SK-N-SH (cell line): ENCODE measurements at places on chromosomes 2 and 18. TPM values are rescaled to one million over a fixed set of nuclear protein-coding genes. Genes with fewer than 3 reads are reported as not detected.

DNA sequence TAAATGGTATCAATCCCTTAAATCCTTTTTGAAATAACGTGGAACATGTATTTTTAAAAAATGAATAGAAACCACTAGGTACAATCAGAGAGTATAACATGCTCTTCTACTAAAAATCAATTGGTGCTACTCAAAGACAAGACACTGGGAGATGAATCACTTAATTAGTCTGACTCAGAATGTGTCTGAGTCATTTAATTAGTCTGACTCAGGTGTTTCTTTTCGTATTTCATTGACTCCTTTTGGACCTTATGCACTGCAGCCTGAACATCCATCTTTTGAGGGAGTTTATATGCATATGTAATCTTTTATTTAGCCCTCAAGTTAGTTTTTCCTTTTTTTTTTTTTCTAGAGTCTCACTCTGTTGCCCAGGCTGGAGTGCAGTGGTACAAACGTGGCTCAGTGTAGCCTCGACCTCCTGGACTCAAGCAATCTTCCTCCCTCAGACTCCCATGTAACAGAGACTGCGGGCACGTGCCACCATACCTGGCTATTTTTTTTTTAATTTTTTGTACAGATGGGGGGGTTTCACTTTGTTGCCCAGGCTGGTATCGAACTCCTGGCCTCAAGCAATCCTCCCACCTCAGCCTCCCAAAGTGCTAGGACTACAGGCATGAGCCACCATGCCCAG is 26.5 kb downstream of the PPP4R3B start:
- DNase-seq = no peak

- no peak for DNase-seq
Observed at GRCh38 chr2:200930947-200931626, 32.4 kb downstream of the ORC2 start.

- no peak for DNase-seq
Observed at GRCh38 chr2:235055891-235056516, 104.2 kb downstream of the SH3BP4 start.

DNA sequence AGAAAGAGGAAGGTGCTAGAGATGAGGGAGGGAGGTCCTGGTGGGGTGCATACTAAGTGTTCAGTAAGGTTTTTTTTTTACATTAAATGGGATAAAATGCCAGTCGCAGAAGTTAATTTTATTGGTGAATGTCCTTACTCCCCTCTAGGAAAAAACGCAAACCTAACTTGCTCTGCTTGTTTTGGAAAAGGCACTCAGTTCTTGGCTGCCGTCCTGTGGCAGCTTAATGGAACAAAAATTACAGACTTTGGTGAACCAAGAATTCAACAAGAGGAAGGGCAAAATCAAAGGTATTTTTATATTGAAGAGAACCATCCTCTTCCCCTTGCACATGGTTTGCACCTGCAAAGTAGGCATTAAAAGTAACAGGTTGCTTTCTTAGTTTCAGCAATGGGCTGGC is 12.7 kb upstream of the IL18R1 start:
- DNase-seq = no peak

DNA sequence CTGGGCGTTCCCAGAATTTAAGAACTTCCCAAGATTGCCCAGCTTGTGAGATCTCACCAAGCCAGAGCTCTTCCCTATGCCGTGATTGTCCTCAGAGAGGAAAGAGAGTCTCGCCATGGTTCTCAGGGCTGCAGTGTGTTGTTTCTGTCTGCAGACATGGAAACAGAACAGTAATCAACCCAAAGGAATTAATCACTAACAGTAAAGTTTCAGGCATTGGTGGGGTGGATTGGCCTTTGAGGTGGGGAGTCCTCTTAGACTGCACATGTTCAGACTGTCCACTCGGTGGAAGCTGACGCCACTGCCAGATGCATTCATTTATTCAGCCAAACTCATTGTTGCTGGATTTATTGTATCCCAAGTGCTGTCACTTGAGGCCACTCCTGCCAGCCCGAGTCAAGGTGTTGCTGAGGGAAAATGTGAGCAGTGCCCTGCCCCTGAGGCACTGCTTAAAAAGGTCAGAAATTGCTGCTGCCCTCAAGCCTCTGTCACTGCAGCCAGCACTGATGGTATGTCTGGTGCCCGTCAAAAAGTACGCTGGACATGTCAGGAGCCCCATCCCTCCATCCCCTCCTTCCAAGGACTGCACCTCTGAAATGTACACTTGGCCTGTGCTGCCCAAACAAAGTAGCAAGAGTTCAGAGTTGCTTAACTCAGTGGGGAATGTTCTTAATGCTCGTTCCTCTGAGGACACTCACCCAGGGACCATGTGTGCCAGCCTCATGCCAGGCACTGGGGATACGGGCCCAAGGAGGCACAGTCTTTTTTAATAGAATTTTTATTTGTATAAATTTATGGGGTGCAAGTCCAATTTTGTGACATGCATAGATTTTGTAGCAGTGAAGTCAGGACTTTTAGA is 201.0 kb downstream of the GLI2 start:
- no peak for DNase-seq

DNA sequence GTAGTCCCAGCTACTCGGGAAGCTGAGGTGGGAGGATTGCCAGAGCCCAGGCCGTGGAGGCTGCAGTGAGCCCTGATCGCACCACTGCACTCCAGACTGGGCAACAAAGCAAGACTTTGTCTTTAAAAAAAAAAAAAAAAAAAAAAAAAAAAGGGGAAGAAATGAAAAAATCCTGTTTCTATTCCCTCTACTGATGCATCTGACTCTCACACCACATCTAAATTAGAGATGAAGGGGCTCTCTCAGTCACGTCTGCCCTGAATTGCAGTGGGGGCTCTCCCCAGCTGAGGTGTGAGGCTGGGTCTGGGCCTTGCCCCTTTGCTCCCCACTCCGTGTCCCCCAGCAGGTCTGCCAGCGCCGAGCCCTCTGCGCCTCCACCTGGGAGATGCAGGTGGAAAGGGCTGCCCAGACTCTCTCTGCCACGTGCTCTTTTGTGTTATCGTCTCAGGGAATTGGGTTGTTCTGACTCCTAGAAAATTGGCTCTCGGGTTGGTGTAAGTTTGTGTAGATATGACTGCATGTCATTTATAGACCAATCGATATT is 30.2 kb downstream of the TRAPPC12 start:
- no peak for DNase-seq

- DNase-seq = no peak
Observed at GRCh38 chr2:192288295-192288694, 93.6 kb upstream of the TMEFF2 start.

- DNase-seq = no peak
Observed at GRCh38 chr2:195594248-195594647, 62.8 kb upstream of the SLC39A10 start.

- DNase-seq = peak; percentile 77
Observed at GRCh38 chr2:85741833-85742455, 11.8 kb upstream of the ATOH8 start.

DNA sequence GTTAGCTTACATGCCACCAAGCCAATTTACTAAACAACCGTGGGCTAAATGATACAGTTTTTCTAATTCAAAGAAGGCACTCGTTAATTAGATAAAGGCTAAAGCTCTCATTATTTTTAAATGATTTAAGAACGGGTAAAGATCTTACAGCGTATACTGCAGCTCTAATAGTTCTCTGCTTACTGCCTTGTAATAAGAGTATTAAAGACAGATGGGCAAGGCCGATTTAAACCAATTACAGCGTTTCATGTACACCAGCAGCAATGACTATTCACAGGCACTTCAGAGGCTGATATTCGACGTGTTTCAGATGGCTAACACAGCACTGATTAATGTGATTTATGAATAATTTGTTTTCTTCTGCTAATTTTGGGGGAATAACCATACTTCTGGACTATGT is 259.3 kb downstream of the ZNF407 start:
- peak; percentile 54 for DNase-seq

- no peak for DNase-seq
Observed at GRCh38 chr18:48864876-48865275, 85.9 kb downstream of the SMAD7 start.

DNA sequence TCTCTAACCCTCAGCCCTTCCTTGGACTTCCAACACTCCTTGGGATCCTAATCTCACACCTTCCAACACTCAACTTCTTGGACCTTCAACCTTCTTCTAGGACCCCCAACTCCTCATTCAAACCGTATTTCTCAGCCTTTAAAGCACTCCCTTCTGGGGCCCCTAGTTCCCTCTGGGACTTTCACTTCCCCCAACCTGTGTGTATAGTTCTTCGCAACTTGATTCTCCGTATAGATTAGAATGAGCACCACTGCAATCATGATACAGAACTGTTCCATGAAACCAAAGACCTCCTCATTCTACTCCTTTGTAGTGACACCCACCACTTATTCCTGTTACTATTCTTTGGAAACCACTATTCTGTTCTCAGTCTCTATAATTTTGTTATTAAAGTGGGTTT is 62.0 kb upstream of the NFU1 start:
- DNase-seq = no peak

- DNase-seq = no peak
Observed at GRCh38 chr18:58076052-58076451, 32.0 kb downstream of the NEDD4L start.

- no peak for DNase-seq
Observed at GRCh38 chr2:38658613-38659012, 7.3 kb upstream of the GALM start.

- DNase-seq = no peak
Observed at GRCh38 chr2:99970292-99970868, 172.0 kb downstream of the AFF3 start.

- no peak for DNase-seq
Observed at GRCh38 chr2:41993435-41993925, 54.3 kb upstream of the PKDCC start.

GRCh38 chr2:196468394-196468793 is 171.1 kb upstream of the CCDC150 start:
- no peak for DNase-seq

DNA sequence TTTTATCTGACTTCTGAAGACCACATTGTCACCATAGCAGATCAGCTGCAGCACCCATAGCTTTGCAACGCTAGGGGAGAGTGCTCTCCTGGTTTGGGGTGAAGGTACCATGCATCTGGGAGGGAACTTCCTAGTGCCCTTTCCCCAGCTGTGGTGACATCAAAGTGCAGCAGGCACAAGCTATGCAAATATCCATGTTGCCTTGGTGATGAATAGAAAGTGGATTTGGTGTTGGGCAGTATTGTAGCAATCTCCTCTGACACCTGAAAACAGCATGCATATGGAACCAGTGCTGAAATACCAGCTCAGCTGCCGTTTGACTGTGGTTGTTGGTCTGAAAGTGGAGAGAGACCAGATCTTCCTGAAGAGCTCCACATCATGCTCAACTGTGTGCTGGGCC is 37.1 kb downstream of the BCL2L11 start:
- DNase-seq = no peak

DNA sequence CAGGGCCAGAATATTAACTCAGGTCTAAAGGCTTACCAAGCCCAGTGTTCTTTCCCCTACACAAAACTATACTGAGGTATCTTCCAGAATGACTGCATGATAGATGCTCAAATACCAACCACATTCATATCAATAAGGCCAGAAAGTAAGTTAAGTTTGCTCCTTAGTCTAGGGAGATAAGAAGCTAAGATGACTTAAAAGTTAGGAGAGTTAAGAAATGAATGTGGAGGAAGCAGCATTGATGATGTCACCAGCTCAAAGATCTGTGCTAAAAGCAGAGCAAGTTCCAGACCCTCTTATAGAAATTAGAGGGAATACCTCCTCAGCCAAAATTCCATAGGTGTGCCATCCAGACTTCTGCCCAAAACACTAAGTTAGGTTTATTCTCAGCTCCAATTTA is 6.1 kb downstream of the PPP4R1 start:
- DNase-seq = no peak

DNA sequence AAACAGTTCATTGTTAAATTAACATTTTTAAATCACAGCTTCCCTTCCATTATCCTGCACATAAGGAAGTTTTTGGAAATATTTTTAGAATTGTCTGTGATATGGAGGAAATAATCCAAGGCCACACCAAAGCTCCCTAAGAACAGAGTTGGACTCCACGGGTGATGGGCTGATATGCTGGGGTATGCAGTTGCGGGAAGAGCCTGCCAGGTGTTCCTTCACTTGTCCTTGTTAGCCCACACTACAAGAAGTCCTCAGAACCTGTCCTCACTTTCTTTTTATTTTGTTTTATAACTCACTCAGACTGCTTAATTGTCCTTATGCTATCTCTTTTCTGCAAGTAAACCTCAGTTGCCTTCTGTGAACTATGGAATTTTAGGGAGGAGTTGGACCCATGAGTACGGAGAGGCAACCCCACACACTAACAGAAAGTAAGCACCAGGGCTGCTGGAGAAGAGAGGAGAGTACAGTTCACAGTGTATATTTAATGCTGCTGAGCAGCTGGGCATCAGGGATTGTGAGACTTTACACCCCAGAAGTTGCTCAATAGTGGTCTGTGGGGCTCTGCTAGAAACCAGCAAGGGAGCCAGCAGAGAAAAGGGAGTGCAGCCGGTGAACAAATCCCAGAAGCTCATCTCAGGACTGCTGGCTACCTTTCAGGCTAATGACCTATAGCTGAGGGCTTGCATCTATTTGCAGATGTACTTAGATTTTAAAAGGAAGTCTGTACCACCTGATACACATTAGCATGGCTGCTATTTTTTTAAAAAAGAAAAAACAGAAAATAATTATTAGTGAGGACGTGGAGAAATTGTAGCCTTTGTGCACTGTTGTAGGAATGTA is 280.1 kb upstream of the STON1 start:
- DNase-seq = no peak

- no peak for DNase-seq
Observed at GRCh38 chr2:28095622-28096021, 205.1 kb downstream of the BABAM2 start.

DNA sequence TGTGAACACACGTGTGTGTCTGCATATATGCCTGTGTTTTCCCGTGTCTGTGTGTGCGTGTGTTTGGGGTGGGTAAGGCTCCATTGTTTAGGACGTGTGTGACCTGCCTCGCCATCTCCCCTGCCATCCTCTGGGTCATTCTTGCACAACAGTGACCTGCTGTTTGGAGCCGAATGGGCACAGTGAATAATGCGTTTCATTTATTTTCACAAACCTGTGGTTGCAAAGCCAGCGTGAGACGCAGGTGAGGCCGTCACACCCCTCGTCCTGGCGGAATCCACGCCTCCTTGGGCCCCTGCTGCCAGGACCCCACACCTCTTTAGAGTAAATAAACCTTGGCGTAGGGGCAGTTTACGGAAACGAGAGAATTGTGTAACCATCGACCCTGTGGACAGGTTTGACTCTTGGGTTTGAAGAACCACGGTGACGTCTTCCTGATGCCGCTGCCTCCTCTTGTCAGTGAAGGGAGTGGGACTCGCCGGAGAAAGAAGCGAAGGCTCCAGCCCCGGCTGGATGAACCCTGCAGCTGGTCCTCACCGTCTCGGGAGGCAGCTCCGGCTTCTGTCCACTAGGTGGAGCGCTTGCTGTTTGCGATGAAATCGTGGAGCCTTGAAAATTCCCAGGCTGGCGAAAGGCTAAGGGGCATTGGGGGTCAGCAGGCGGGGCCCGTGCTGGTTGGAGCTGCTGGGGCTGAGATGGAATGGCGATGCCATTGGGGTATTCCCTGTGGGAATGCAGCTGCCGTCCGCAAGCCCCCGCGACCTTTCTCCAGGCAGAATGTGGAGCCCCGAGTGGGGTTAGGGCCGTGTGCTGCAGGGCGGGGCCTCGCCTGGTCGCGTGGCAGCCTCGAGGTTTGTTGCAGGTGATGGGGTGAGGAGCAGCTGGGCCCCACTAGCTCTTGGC is 81.1 kb downstream of the RTP5 start:
- DNase-seq = peak; percentile 94

Gene TEKT4
- polyA plus RNA-seq = not detected in 2 replicates

Gene NEU2
- polyA plus RNA-seq = not detected in 2 replicates

Gene PTH2R
- polyA plus RNA-seq = 4.0 and 5.3 TPM in 2 replicates
